ENCODE measurements at places on chromosomes 12 and 14.

DNA sequence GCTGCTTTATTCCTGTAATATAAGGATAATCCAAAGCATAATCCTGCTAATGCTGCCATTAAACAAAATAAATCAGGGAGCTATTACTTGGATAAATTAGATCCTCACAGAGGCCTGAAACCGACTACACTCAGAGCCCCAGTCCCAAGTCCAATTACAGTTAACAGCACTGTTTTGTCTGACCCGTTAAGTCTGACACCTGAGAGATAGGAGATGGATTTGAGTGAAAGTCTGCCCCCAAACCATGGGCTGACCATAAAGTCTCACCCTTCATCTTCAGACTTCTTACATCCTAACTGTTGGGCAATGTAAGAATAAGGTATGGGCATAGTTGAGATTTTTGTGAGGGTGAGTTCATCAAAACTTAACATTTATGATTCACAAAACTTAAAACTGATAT, 181.7 kb downstream of the PLCZ1 start:
- no peak for DNase-seq

GRCh38 chr12:105570944-105571343, 240.5 kb downstream of the C12orf75 start:
- DNase-seq, result no peak

DNA sequence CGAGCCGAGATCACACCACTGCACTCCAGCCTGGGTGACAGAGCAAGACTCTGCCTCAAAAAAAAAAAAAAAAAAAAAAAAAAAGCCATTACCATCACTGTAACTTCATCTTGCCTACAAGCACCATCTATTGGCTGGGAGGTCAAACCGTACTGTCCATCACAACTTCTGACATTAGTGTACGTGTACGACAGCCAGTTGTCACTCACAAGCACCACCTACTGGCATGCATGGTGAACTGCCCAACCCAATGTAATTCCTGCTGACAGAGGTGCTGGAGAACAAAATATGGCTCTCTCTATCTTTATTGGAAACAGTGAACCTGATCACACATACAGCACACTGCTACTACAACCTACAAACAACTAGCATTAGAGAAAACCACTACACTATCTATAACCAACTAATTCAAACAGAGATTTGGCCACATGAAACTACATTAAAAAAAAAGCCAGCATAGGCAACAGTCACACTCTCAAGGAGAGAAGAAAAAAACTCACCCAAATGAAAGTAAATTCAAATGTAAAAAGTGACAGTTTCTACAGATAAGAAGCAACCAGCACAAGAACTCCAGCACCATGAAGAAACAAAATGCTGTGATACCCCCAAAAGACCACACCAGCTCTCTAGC, 82.3 kb downstream of the PUS7L start:
- no peak for DNase-seq

GRCh38 chr12:16165506-16165905, 112.0 kb downstream of the SLC15A5 start:
- no peak for DNase-seq

DNA sequence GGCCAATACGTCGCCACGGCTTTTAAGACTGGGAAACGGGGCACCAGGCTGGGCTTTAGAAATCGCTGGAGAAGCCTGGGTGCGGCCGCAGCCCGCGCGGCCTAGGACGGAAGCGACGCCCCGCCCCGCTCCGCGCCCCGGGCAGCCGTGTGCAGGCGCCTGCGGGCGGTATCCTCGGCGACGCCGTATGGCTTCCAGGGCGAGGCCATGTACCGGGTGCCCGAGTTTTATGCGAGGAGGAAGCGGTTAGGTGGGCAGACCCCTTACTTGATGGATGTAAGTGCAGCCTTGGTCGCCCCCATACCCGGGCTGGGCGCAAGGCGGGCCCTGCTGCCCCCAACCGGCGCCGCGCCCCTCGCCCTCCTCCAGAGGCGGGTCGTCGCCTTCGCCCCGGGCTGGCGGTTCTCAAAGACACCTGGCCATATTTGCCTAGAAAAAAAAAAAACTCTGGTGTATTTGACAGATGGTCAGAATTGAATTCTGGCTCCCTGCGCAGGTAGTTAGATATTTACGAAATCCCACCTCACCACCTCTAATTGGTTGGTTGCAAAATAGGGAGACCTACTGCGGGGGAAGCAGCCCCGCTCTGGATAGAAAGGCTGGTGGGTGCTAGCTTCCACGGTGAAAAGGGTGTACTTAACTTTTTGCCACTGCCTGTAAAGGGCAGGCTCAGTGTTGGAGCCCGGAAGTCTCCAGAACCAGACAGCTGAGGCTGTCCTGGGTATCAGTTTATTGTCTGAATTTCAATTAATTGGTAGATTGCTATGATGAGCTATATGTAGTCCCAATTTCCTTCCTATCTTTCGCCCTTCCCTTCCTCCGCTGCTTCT, at the start of gene PPP1R36:
Gene PPP1R36, plus strand, starts transcription at position 171 of the 830 bp plus-strand sequence. Its CDS starts 37 bp downstream, at position 208.
- DNase-seq, result no peak

DNA sequence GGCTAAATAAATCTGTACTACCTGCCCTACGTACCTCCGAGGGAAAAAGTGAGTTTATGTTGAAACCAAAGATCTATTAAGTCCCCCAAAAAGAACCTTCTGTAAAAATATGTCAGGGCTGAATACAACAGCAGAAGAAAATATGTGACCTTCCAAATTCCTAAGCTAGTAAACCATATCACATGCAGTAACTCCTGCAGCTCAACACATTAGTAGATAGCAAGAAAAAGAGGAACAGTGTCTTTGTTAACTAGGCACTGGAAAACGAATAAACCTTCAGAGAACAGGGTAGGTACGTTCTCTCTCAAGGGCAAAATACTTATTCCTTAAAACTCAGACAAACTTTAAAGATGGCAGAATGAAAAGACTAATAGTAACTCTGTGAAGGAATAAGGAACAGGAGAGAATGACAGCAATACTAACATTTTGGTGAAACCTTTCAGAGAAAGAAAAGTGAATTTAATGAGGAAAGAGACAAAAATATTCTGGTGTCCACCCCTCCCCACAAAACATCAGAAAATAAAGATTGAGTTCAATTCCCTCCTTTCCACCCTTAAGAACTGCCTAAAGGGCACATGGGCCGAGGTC, 18.0 kb downstream of the CBX5 start:
- no peak for DNase-seq

All from NCI-H446 (cell line).